IMR-90 (cell line): ENCODE measurements at places on chromosomes 3 and 15. TPM values are rescaled to one million over a fixed set of nuclear protein-coding genes. Genes with fewer than 3 reads are reported as not detected.

The RSRC1 gene
- 41.8 and 71.7 TPM in 2 replicates for total RNA-seq

- H3K4me1 ChIP-seq = peaks cover 15% of the 10 kb centered on the region
- H3K27ac ChIP-seq = no peak overlapping the region; the same call in 1 of the 2 replicates
- no peaks in the 10 kb centered on the region for H3K36me3 ChIP-seq
These were observed 231.5 kb upstream of the FEZF2 start for GRCh38 chr3:62604751-62605351.

- H3K4me1 ChIP-seq = peaks cover 3% of the 10 kb centered on the region; the same call in 1 of the 2 replicates
- no peak for DNase-seq
- H3K4me3 ChIP-seq = no peak overlapping the region
- no peaks in the 10 kb centered on the region for H3K36me3 ChIP-seq
These were observed 2.1 kb upstream of the ANP32A start for GRCh38 chr15:68822818-68823217.

The FBXO45 gene
- total RNA-seq = 5.0 and 11.7 TPM in 2 replicates

DNA sequence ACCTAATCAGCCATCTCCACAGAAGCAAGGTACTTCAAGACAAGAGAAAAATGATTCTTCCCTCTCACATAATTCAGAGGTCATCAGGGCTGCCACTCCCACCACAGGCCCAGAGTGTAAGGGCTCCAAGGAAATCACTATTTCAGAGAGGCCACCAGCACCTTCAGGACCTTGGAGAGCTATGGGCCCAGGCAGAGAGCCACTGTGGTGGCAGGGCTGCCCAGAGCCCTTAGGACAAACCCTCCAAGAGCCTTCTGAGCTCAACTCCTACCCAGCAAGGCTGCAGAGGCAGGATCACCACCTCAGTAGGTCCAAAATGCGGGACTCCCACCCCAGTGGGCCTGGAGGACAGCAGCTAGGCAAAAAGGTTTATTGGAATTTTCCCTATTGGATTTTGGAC is 17.9 kb upstream of the FAN1 start:
- no peaks in the 10 kb centered on the region; the same call in 1 of the 2 replicates for H3K27me3 ChIP-seq
- H3K4me3 ChIP-seq = no peak overlapping the region
- no peaks in the 10 kb centered on the region for H3K4me1 ChIP-seq
- H3K27ac ChIP-seq = no peak overlapping the region
- peak; percentile 11 for DNase-seq

DNA sequence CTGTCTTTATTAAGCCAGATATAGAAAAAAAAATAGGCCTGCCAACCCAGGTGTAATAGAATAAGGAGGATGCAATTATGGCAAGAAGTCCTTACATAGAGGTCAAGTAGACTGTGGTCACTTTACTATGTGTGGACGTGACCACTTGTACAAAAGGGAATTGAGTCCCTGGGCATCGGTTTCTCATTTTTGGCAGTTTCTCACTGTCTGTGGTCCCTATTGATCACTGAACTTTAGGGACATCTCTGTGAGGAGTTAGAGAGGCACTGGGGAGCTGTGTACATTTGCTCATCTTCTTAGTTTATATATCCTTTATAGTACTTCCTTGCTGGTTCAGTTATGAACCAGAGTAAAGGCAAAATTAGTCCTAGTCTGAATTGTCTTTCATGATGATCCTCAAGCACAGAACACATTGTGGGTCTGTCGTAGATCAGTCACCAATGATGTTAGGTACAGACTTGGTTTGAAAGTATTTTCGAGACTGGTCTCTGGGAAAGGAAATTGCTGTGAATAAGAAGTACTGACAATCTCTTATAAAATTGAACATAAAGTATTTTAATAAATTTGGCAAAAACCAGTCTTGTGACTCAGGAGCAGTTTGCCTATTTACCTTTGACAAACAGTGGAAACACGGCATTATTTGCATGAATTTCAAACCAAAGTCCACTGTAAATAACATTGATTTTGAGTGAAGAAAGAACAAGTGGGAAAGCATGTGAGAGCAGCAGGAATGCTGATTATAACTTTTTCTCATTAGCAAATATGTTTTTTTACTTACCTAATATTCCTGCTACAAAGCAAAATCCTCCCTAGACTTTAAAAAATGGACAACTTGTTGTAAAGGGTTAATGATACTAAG is 218.9 kb upstream of the DPH6 start:
- no peaks in the 10 kb centered on the region for H3K36me3 ChIP-seq
- DNase-seq = no peak
- H3K4me3 ChIP-seq = no peak overlapping the region
- H3K27me3 ChIP-seq = no peaks in the 10 kb centered on the region
- H3K4me1 ChIP-seq = no peaks in the 10 kb centered on the region

DNA sequence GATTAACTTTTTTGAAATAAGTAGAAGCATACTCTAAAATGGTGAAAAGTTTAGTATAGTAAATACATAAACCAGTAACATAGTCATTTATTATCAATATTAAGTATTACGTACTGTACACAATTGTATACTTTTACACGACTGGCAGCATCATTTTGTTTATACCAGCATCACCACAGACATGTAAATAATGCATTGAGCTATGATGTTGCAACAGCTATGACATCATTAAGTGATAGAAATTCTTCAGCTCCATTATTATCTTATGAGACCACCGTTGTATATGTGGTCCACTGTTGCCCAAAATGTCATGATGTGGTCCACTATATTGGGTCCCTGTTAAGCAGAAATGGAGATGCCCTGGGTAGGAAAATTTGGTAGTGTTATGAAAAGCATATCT is 51.3 kb downstream of the DRD3 start:
- H3K27me3 ChIP-seq = no peaks in the 10 kb centered on the region; the same call in 1 of the 2 replicates
- no peak overlapping the region for H3K4me3 ChIP-seq
- DNase-seq = peak; percentile 70

DNA sequence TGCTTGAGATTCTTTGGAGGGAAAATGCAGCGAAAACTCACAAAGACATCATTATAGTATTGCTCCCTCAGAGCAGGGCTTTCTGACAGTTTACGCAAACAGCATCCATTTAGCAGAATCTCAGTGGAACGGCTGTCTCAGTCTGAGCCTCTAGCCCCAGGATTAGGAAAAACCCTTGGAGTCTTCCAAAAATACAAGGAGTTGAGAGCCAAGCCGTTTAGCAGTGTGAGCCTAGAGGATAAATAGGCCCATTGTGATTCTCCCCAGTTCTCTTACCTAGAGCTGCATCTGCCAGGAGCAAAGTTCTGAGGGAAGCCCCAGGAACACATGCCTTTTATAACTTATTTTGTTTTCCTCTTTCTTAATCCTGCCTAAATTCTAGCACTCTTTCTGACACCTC is 359.6 kb downstream of the NTRK3 start:
- H3K36me3 ChIP-seq = no peaks in the 10 kb centered on the region
- H3K27me3 ChIP-seq = no peaks in the 10 kb centered on the region
- no peak overlapping the region for H3K27ac ChIP-seq
- H3K4me1 ChIP-seq = no peaks in the 10 kb centered on the region
- H3K4me3 ChIP-seq = no peak overlapping the region

GRCh38 chr3:112734171-112734570 is 93.2 kb upstream of the CCDC80 start:
- H3K4me1 ChIP-seq = 0 out of 2 replicates have a peak, but pooled peaks cover 1% of the 10 kb centered on the region
- no peaks in the 10 kb centered on the region for H3K36me3 ChIP-seq
- DNase-seq = peak; percentile 61

- DNase-seq = peak; percentile 90
- no peaks in the 10 kb centered on the region for H3K27me3 ChIP-seq
- no peak overlapping the region for H3K4me3 ChIP-seq
- H3K4me1 ChIP-seq = peaks cover 11% of the 10 kb centered on the region
- H3K36me3 ChIP-seq = no peaks in the 10 kb centered on the region
These were observed 40.9 kb downstream of the CBLB start for GRCh38 chr3:105827959-105828358.

The ZPLD1 gene
- total RNA-seq = under 0.01 TPM in 2 replicates

The DPPA2 gene
- total RNA-seq = not detected in 2 replicates

The CPNE9 gene
- total RNA-seq = not detected in 2 replicates

GRCh38 chr15:96818861-96819260 is 488.4 kb downstream of the NR2F2 start:
- no peaks in the 10 kb centered on the region for H3K4me1 ChIP-seq
- no peak for DNase-seq
- H3K36me3 ChIP-seq = no peaks in the 10 kb centered on the region
- H3K27ac ChIP-seq = no peak overlapping the region
- H3K4me3 ChIP-seq = no peak overlapping the region

The PCLAF gene
- total RNA-seq = 12.9 and 34.2 TPM in 2 replicates

- no peak overlapping the region for H3K4me3 ChIP-seq
- no peaks in the 10 kb centered on the region for H3K27me3 ChIP-seq
These were observed 317.8 kb upstream of the AGTR1 start for GRCh38 chr3:148379763-148380382.

The ARIH2 gene
- 73.0 and 93.7 TPM in 2 replicates for total RNA-seq

The IL5RA gene
- not detected in 2 replicates for total RNA-seq

DNA sequence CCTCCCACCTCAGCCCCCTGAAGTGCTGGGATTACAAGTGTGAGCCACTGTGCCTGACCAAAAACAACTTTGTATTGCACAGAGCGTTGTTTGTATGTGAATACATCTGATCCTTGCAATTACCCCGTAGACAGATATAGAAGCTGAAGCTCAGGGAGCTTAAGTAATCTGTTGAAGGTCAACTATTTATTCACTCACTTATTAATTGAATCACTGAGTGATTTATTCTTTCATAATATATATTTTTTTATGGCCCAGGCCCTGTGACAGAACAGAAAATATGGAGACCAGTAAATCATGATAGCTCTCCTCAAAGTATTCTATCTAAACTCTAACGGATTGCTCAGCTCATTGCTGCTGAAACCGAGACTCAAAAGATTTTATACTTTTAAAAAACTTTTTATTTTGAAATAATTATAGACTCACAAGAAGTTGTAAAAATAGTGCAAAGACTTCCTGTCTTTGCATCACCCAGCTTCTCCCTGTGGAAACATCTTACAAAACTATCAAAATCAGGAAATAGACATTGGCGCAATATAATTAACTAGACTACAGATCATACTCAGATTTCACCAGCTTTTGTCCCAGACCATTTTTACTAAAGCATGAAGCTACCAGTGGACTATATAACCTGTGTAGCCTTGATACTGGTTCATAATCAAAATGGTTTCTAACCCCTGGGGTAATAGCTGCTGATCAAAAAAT is 466.1 kb downstream of the PDCD6IP start:
- H3K4me1 ChIP-seq = no peaks in the 10 kb centered on the region
- no peaks in the 10 kb centered on the region for H3K27me3 ChIP-seq
- H3K27ac ChIP-seq = no peak overlapping the region
- no peak overlapping the region for H3K4me3 ChIP-seq
- DNase-seq = no peak
- no peaks in the 10 kb centered on the region for H3K36me3 ChIP-seq

GRCh38 chr3:76585794-76586392 is 454.0 kb upstream of the ROBO2 start:
- no peaks in the 10 kb centered on the region for H3K36me3 ChIP-seq
- no peaks in the 10 kb centered on the region for H3K27me3 ChIP-seq
- H3K27ac ChIP-seq = no peak overlapping the region
- H3K4me1 ChIP-seq = no peaks in the 10 kb centered on the region
- DNase-seq = peak; percentile 32

- H3K4me3 ChIP-seq = no peak overlapping the region
- peak; percentile 65 for DNase-seq
- peaks cover 10% of the 10 kb centered on the region for H3K4me1 ChIP-seq
- no peaks in the 10 kb centered on the region for H3K36me3 ChIP-seq
These were observed 439.0 kb downstream of the NTRK3 start for GRCh38 chr15:87817553-87817952.

DNA sequence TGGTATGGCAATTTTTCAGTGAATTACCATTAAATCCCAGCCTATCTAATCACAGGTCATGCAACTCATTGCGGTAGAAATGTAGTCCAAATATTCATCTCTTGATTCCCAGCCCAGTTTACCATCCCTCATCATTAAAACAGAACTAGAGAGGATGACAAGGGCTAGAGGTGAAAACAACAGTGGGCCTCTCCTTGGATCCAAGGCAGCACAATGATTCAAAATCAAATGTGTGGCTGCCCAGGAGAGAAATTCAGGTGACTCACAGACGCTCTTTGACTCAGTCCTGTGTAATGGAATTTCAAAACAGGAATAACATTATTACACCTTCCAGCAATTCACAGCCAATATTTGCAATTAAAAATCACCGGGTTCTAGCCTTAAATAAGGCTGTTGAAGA is 246.5 kb downstream of the TBL1XR1 start:
- DNase-seq = peak; percentile 59
- no peaks in the 10 kb centered on the region for H3K27me3 ChIP-seq
- no peak overlapping the region for H3K4me3 ChIP-seq
- H3K4me1 ChIP-seq = peaks cover 6% of the 10 kb centered on the region; the same call in 1 of the 2 replicates
- no peaks in the 10 kb centered on the region for H3K36me3 ChIP-seq

GRCh38 chr3:34185301-34185700 is 386.9 kb downstream of the PDCD6IP start:
- no peaks in the 10 kb centered on the region for H3K27me3 ChIP-seq
- no peak overlapping the region for H3K4me3 ChIP-seq
- H3K27ac ChIP-seq = no peak overlapping the region
- H3K4me1 ChIP-seq = no peaks in the 10 kb centered on the region
- no peaks in the 10 kb centered on the region for H3K36me3 ChIP-seq

DNA sequence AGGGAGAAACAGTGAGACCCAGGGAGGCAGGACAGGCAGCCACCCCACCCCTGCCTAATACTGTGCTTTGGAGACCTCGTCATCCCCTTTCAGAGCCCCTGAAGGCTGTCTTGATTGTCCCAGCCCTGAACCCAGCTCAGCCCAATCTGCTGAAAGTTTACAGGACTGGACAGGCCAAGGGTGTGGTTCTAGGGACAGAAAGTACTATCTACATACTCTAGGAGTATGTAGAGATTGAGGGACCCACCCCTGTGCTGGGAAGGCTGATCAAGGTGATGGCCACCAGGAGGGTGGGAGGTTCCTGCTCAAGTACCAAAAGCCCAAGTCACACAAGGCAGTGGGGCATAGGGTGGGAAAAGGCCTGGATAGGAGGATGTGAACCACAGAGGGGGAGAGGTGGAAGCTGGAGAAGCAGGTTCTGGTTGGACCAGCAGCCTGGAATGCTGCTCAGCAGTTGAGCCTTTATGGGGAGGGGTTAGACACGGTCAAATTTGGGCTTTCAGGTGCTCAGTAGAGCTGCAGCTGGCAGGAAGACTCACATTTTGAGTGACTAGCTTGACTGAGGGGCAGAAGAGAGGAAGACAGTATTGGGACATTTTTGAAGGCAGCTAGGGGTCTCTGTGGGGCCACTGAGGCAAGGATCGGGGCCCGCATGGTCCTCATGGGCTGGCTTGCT is 6.7 kb downstream of the NBEAL2 start:
- DNase-seq = no peak
- no peak overlapping the region for H3K4me3 ChIP-seq
- no peaks in the 10 kb centered on the region for H3K27me3 ChIP-seq
- H3K36me3 ChIP-seq = no peaks in the 10 kb centered on the region; the same call in 1 of the 2 replicates
- no peaks in the 10 kb centered on the region for H3K4me1 ChIP-seq
